ENCODE measurements at places on chromosomes 13 and 19. TPM values are rescaled to one million over a fixed set of nuclear protein-coding genes. Genes with fewer than 3 reads are reported as not detected.

GRCh38 chr19:57814505-57815246 is at the start of gene ZNF552:
TSS of gene ZNF552 (minus strand) at chr19:57814913. CDS start at chr19:57814743, 170 bp downstream.
- no peaks in the 10 kb centered on the region for H3K27me3 ChIP-seq
- DNase-seq = peak; percentile 87
- H3K36me3 ChIP-seq = no peaks in the 10 kb centered on the region
- peaks cover 5% of the 10 kb centered on the region for H3K4me1 ChIP-seq

GRCh38 chr13:100789968-100790367 is 115.4 kb upstream of the TMTC4 start:
- H3K27ac ChIP-seq = no peak overlapping the region
- no peaks in the 10 kb centered on the region for H3K27me3 ChIP-seq
- no peaks in the 10 kb centered on the region for H3K4me1 ChIP-seq
- DNase-seq = no peak
- no peaks in the 10 kb centered on the region for H3K36me3 ChIP-seq
- H3K4me3 ChIP-seq = no peak overlapping the region

- H3K27ac ChIP-seq = no peak overlapping the region
- DNase-seq = no peak
- H3K27me3 ChIP-seq = no peaks in the 10 kb centered on the region
- H3K36me3 ChIP-seq = no peaks in the 10 kb centered on the region
Measured at GRCh38 chr19:32154418-32154817, 191.0 kb upstream of the ZNF507 start.

DNA sequence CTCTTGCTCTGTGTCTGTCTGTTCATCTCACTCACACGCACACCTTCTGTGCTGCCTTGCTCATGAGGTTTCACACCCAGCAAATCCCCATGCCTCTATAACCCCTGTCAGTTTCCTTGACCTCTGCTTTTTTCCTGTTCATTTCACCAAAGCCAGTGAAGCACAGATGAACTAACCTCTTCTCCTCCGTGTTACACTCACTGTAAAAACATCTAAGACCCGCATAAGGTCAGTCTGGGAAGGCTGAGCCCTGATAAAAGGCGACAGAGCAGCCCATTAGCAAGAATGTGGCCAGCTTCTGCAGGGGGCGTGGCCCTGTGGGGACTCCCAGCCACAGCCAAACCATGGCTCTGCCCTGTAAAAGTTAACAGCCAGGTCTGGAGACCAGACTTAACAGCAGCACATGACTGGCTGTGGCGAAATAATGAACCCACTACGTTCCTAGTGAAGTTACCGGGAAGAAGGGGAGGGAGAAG is 42.8 kb upstream of the NPAS1 start:
- peaks cover 34% of the 10 kb centered on the region for H3K4me1 ChIP-seq
- no peak for DNase-seq
- no peaks in the 10 kb centered on the region for H3K36me3 ChIP-seq

DNA sequence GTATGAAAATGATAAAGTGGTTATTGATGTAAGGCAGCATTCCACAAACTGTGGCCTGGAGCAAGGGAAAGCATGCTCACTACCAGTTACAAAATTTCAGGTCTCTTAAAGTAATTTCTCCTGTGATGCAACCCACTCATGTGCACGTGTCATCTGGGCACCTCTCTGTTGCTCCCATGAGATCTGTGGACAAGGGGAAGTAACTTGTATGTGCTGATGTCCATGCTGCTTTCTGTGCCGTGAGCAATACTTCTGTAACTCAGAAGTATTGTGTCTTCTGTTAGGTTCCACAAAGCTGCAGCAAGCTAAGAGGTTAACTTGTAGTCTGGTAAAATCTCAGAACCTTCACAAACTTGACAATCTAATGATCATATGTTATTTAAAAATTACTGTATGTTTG is 930.0 kb upstream of the SLITRK6 start:
- H3K27ac ChIP-seq = no peak overlapping the region
- H3K4me3 ChIP-seq = no peak overlapping the region
- no peak for DNase-seq
- H3K4me1 ChIP-seq = no peaks in the 10 kb centered on the region
- no peaks in the 10 kb centered on the region for H3K36me3 ChIP-seq

- H3K36me3 ChIP-seq = peaks cover 8% of the 10 kb centered on the region
- H3K4me1 ChIP-seq = peaks cover 14% of the 10 kb centered on the region
- H3K27ac ChIP-seq = no peak overlapping the region
- no peak overlapping the region for H3K4me3 ChIP-seq
Measured at GRCh38 chr13:73073050-73073449, 14.2 kb downstream of the KLF5 start.

DNA sequence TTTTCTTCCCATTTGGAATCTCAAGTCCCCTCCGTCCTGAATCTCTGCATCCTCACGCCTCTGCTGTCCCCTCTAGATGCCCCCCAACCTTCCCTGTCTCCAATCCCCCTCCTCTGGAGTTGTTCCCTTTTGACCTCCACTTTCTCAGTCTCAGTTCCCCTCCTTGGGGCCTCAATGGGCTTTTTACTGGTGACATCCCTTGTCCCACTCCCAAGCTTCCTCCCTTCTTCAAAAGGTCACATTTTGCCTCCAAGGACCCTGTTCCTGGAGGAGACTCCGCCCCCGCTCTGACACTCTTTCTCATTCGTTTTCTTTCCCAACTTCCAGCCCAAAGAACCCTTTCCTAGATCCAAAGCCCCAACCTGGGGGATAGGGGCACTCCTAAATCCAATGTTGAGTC is 1.0 kb downstream of the AP2S1 start:
- no peaks in the 10 kb centered on the region for H3K4me1 ChIP-seq
- H3K27me3 ChIP-seq = no peaks in the 10 kb centered on the region
- peaks cover 1% of the 10 kb centered on the region for H3K36me3 ChIP-seq
- H3K4me3 ChIP-seq = peak overlapping the region; percentile 79

GRCh38 chr19:45363861-45364459 is 6.4 kb downstream of the ERCC2 start:
- H3K27me3 ChIP-seq = no peaks in the 10 kb centered on the region
- no peak for DNase-seq
- H3K27ac ChIP-seq = no peak overlapping the region
- H3K4me1 ChIP-seq = no peaks in the 10 kb centered on the region

GRCh38 chr19:16895467-16896145 is 6.8 kb downstream of the F2RL3 start:
- peak overlapping the region; percentile 56 for H3K4me3 ChIP-seq
- H3K27me3 ChIP-seq = no peaks in the 10 kb centered on the region
- no peak for DNase-seq
- no peak overlapping the region for H3K27ac ChIP-seq

DNA sequence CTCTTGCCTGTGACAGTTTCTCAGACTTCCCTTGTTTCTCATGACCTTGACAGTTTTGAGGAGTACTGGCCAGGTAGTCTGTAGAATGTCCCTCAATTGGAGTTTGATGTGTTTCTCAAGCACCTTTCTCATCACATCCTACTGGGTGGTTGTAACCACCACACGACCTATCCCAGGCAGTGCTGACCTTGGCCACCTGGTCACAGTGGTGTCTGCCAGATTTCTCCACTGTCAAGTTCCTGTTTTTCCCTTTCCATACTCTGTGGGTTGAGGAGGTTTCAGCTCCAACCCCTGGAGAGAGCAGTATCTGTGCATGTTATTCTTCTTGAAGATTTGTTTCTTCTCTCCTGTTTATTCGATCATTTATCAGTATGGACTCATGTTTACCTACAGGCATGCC is 8.4 kb upstream of the UPF3A start:
- peaks cover 35% of the 10 kb centered on the region for H3K36me3 ChIP-seq
- no peak overlapping the region for H3K27ac ChIP-seq
- no peaks in the 10 kb centered on the region for H3K27me3 ChIP-seq
- no peak overlapping the region for H3K4me3 ChIP-seq

- H3K27ac ChIP-seq = no peak overlapping the region
- no peak for DNase-seq
- H3K4me1 ChIP-seq = no peaks in the 10 kb centered on the region
- no peaks in the 10 kb centered on the region for H3K36me3 ChIP-seq
Measured at GRCh38 chr13:50392977-50393376, 377.7 kb downstream of the KCNRG start.

DNA sequence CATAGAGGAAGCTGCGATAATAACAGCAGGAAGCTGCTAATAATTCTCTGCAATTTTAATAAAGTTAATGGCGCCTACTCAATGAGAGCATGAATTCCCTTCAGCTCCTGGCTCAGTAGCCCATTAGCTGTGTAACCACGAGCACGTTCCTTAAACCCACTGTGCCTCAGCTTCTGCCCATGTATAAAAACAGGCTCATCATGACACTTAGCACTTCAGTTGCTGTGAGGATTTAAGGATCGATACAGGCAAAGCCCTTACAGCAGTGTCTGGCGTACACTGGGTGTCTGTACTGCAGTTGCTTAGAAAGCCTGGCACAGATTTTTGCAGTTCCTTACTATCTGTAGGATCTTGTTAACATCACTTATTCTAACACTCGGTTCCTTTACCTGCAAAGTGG is 673.4 kb upstream of the ARGLU1 start:
- H3K4me1 ChIP-seq = no peaks in the 10 kb centered on the region
- no peak for DNase-seq
- H3K27me3 ChIP-seq = no peaks in the 10 kb centered on the region
- no peaks in the 10 kb centered on the region for H3K36me3 ChIP-seq
- no peak overlapping the region for H3K27ac ChIP-seq

DNA sequence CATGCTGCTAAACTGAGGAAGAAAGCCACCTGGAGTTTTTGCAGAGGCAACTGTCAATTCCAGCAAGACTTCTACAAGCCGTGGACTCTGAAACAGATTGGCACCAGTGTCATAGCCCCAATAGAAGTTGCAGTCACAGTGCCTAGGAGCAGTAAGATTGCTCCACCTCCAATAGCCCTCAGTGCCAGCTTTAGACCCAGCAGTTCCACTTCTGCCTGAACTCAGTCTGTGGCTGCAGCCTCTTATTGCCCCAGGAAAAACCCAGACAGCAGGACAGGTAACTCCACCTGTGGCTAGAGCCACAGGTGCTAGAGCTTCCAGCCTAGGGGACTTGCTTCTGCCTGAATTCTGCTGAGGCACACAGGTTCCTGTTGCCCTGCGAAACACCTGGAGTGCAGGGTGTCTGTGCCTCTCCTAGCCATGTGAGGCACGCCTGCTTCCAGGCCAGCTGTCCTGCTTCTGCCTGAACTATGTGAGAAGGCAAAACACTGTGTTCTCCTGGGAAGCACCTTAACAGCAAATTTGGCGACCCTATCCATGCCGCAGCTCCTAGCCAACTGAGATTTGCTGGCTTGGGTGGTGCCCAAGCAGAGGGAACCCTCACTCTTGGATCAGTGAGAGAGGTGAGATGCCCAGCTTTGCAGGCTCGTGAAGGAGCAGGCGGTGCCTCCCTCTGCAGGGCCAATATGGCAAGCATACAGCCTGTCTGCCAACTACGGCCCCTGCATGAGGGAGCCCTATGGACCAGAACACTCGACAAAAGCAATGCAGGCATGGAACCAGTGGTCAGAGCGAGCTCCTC is 607.6 kb downstream of the PCDH17 start:
- no peak overlapping the region for H3K27ac ChIP-seq
- H3K36me3 ChIP-seq = no peaks in the 10 kb centered on the region
- peak; percentile 32 for DNase-seq
- H3K27me3 ChIP-seq = no peaks in the 10 kb centered on the region
- H3K4me3 ChIP-seq = no peak overlapping the region

DNA sequence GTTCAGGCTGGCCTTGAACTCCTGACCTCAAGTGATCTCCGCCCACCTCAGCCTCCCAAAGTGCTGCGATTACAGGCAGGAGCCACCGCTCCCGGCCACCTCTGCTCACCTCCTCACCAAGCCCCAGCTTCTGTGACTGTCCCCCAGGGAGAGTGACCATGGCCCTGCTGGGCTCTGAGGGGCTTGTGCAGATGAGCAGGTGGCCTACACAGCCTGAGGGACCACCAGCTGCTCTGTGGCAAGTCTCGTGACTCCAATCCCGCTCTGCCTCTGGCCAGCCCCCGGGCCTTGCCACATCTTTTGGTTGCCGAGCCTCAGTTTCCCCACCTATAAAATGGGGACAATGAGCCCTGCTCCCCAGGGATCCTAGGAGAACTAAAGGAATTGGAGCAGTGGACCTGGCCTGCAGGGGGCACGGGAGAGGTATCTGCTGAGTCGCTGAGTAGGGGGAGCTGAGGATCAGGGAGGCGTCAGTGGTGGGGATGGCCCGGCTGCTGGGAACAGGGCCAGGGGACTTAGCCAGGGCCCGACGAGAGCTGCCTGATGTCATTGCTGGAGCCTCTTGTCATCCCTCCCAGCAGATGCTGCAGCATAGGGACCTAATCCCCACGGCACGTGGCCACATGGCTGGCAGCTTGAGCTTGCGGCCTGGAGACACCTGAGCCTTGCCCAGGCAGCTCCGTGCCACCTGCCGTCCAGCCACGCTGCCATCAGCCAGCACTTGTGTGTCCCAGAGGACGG is 74.7 kb downstream of the GADD45B start:
- H3K4me1 ChIP-seq = no peaks in the 10 kb centered on the region
- no peaks in the 10 kb centered on the region for H3K27me3 ChIP-seq
- H3K27ac ChIP-seq = no peak overlapping the region
- no peak overlapping the region for H3K4me3 ChIP-seq
- H3K36me3 ChIP-seq = no peaks in the 10 kb centered on the region

- no peak overlapping the region for H3K27ac ChIP-seq
- no peaks in the 10 kb centered on the region for H3K36me3 ChIP-seq
- H3K4me1 ChIP-seq = no peaks in the 10 kb centered on the region
- H3K27me3 ChIP-seq = no peaks in the 10 kb centered on the region
- no peak for DNase-seq
- no peak overlapping the region for H3K4me3 ChIP-seq
Measured at GRCh38 chr19:35130761-35131720, 3.8 kb downstream of the LGI4 start.

- H3K4me3 ChIP-seq = peak within 1 kb of the TSS; percentile 85
- H3K27me3 ChIP-seq = no peaks in the 10 kb centered on the region
- DNase-seq = peak; percentile 92
Measured at GRCh38 chr13:32427852-32428580, at the start of gene N4BP2L1. TSS of gene N4BP2L1 (minus strand) at chr13:32428130. CDS start at chr13:32428082, 48 bp downstream.

DNA sequence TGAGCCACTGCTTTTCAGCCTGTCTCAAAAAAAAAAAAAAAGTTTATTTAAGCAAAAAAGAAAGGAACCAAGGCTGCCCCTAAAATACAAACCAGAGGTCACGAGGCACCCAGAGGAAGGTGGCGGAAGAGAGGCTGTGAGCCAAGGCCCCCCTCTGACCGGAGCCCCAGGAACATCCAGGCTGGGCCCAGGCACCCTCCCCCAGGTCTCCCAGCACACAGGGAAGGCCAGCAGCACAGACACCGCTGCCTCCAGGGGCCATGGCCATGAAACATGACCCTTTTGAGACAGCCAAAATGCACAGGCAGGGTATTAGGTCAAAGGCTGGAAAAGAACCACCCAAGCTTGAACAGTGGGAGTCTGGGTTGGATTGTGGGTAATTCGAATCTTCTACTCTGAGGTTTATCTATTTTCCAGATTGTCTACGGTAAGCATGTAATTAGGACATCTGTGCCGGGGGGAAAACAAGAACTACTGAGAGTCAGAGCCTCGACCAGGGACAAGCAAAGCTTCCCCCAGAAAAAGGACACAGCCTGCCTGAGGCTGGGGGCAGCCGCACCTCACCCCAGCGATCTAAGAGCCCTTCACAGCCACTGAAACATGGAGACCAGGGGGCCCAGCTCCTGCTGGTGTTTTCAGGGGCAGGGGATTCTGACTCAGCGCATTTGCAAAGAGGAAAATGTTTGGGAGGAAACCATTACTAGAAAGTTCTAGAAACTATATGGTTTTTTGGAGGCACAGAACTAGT is 8.4 kb downstream of the PEX11G start:
- no peaks in the 10 kb centered on the region for H3K27me3 ChIP-seq
- H3K27ac ChIP-seq = peak overlapping the region; percentile 67
- no peak overlapping the region for H3K4me3 ChIP-seq
- DNase-seq = no peak

PSENEN gene
- 35.0 TPM for total RNA-seq

KANK2 gene
- 19.0 TPM for total RNA-seq

PLK5 gene
- not detected for total RNA-seq

MUC16 gene
- total RNA-seq = 0.06 TPM

SH2D3A gene
- total RNA-seq = 11.4 TPM

ZNF480 gene
- 5.4 TPM for total RNA-seq

NLRP7 gene
- total RNA-seq = not detected

POU2F2 gene
- total RNA-seq = 0.98 TPM

GFY gene
- total RNA-seq = not detected

PRR12 gene
- total RNA-seq = 8.9 TPM
